ENCODE measurements at places on chromosomes 2 and 18. TPM values are rescaled to one million over a fixed set of nuclear protein-coding genes. Genes with fewer than 3 reads are reported as not detected.

Gene GLB1L
- 7.3 TPM for total RNA-seq

Gene TEX44
- total RNA-seq: not detected

Gene ASB18
- not detected for total RNA-seq

Gene TXNDC2
- total RNA-seq: under 0.01 TPM

Gene CERS6
- total RNA-seq: 16.0 TPM

All from subcutaneous preadipocyte (primary cell).